Activated naive CD8-positive, alpha-beta T cell treated with anti-CD3 and anti-CD28 coated beads, Interleukin-2, amount 10 ng/mL, durations not matched to agents 7 days and 5 days (primary cell): ENCODE measurements at places on chromosomes 2 and 18. TPM values are rescaled to one million over a fixed set of nuclear protein-coding genes. Genes with fewer than 3 reads are reported as not detected.

GRCh38 chr2:74979844-74980243 is 21.4 kb downstream of the POLE4 start:
- no peak overlapping the region for H3K4me3 ChIP-seq
- no peak overlapping the region for H3K27ac ChIP-seq
- H3K4me1 ChIP-seq: peaks cover 2% of the 10 kb centered on the region
- H3K36me3 ChIP-seq: no peaks in the 10 kb centered on the region
- no peaks in the 10 kb centered on the region for H3K27me3 ChIP-seq

- H3K36me3 ChIP-seq: no peaks in the 10 kb centered on the region
- H3K27me3 ChIP-seq: peaks cover 14% of the 10 kb centered on the region
- no peaks in the 10 kb centered on the region for H3K4me1 ChIP-seq
- no peak for DNase-seq
- H3K4me3 ChIP-seq: no peak overlapping the region
Observed at GRCh38 chr2:191857259-191857805, 10.4 kb upstream of the CAVIN2 start.

GRCh38 chr18:21444465-21445212 is 155.9 kb downstream of the ESCO1 start:
- DNase-seq: no peak
- H3K36me3 ChIP-seq: no peaks in the 10 kb centered on the region
- H3K4me1 ChIP-seq: no peaks in the 10 kb centered on the region
- no peak overlapping the region for H3K27ac ChIP-seq
- H3K4me3 ChIP-seq: no peak overlapping the region

GRCh38 chr18:24941174-24941951 is 410.6 kb downstream of the ZNF521 start:
- H3K36me3 ChIP-seq: no peaks in the 10 kb centered on the region
- no peak for DNase-seq
- H3K4me3 ChIP-seq: no peak overlapping the region
- peaks cover 2% of the 10 kb centered on the region for H3K4me1 ChIP-seq
- H3K27ac ChIP-seq: no peak overlapping the region

GRCh38 chr2:44834656-44835055 is 106.8 kb upstream of the SIX3 start:
- no peak overlapping the region for H3K4me3 ChIP-seq
- peaks cover 4% of the 10 kb centered on the region for H3K27me3 ChIP-seq
- no peaks in the 10 kb centered on the region for H3K4me1 ChIP-seq

DNA sequence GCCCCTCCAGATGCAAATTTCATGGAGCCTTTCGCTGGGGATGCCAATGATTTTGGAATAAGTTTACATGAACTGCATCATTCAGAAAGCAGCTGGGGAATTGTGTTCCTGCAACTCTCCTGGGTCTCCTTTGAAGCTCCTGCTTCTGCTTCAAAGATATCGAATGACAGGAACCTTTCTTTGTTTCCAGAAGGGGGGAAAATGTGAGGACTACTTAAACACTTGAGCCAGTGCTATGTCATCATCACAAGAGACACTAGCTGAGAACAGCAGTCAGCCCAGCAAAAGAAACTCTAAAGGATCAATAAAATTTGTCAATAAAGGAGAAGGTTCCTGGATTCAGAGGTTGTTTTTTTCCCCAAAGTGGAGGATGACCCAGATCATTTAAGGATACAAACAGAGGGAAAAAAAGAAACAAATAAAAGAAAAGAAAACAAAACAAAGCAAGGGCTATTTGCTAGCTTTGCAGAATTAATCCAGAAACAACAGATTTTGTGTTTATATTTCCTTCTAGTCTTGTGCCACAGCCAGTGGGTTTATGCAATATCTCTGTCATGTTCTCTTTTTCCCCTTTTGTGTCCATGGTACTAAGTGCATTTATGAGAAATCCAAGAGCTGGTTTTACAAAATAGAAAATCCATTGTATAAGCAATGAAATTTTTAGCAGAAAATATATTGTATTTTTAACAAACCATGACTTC is 463.7 kb downstream of the CDH2 start:
- no peak overlapping the region for H3K27ac ChIP-seq
- H3K4me1 ChIP-seq: no peaks in the 10 kb centered on the region
- H3K27me3 ChIP-seq: no peaks in the 10 kb centered on the region
- DNase-seq: no peak
- H3K4me3 ChIP-seq: no peak overlapping the region

DNA sequence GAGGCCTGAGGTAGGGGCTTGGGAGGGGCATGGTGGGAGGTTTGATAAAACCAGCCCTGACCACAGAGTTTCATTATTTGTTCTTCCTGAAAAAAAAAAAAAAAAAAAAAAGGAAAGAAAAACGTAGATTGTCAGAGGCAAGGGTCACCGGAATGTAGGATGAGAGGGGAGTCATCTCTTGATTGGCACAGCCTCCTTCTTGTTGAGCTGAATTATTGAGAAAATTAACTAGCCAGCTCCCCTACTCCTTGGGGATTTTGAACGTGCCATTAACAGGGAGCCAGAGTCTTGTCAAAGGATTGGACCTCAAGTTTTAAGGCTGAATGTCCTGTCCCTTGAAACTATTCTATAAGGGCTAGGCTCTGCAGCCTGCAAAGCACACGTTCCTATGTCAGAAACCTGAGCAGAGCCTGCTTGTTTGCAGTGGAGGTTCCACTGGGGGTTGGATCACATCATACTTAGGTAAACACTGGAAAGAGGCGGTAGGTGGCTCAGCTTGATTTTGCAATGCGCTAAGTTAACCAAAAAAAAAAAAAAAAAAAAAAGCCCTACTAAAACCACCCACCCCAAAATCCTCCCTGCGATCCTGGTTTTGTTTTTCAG is 2.3 kb downstream of the INHBB start:
- H3K4me3 ChIP-seq: no peak overlapping the region
- H3K27ac ChIP-seq: no peak overlapping the region
- peaks cover 10% of the 10 kb centered on the region for H3K4me1 ChIP-seq
- no peaks in the 10 kb centered on the region for H3K36me3 ChIP-seq

DNA sequence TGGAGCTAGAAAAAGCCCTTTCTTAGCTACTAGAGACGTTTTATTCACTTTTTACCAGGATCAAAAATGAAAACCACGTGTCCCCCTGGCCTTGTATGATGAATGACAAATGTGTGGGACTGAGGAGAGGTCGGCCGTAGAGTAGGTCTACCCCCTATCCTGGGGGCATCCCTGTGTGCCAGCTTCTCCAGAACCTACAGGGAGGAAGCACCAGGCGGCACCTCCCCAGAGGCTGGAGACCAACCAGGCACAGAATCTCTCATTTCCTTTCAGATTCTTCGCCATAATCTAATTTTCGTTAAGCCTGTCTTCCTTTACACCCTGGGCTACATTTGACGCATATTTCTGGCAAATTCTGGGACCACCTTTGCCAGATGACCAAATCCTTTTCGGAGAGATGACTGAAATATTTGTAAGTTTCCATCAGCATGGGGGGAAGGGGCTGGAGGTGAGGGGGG is 15.9 kb downstream of the TWIST2 start:
- H3K27me3 ChIP-seq: peaks cover 6% of the 10 kb centered on the region
- no peak overlapping the region for H3K27ac ChIP-seq
- H3K4me1 ChIP-seq: no peaks in the 10 kb centered on the region
- H3K4me3 ChIP-seq: no peak overlapping the region

GRCh38 chr2:77487074-77487803 is 34.9 kb downstream of the LRRTM4 start:
- no peaks in the 10 kb centered on the region for H3K27me3 ChIP-seq
- no peaks in the 10 kb centered on the region for H3K4me1 ChIP-seq
- H3K36me3 ChIP-seq: no peaks in the 10 kb centered on the region

DNA sequence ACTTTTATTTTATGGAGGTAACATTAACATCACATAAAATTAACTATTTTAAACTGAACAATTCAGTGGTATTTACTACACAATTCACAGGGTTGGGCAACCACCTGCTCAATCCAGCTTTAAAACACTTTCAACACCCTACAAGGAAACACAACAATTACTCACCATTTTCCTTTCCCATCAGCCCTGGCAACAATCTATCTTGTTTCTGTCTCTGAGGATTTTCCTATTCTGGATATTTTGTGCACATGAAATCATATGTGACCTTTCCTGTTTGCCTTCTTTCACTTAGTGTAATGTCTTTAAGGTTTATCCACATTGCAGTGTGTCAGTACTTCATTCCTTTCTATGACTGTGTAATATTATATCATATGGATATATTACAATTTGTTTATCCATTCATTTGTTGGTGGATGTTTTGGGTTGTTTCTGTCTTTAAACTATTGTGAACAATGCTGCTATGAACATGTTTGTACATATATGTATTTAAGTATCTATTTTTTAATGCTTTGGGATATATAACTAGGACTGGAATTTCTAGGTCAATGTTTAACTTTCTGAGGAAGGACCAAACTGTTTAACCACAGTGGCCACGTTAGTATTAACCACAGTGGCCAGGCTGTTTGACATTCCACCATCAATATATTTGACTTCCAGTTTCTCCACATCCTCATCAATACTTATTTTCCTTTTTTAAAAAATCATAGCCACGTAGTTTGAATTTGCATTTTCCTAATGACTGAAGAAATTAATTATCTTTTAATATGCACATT is 72.4 kb upstream of the KIF5C start:
- H3K4me1 ChIP-seq: no peaks in the 10 kb centered on the region
- no peak overlapping the region for H3K4me3 ChIP-seq
- no peak overlapping the region for H3K27ac ChIP-seq
- H3K36me3 ChIP-seq: no peaks in the 10 kb centered on the region
- DNase-seq: no peak

GRCh38 chr2:187642498-187642897 is 88.3 kb upstream of the TFPI start:
- H3K36me3 ChIP-seq: no peaks in the 10 kb centered on the region
- no peaks in the 10 kb centered on the region for H3K4me1 ChIP-seq
- no peak for DNase-seq
- no peak overlapping the region for H3K27ac ChIP-seq

GRCh38 chr2:149399934-149400615 is 69.7 kb downstream of the LYPD6 start:
- H3K4me1 ChIP-seq: no peaks in the 10 kb centered on the region
- H3K27ac ChIP-seq: no peak overlapping the region
- no peak overlapping the region for H3K4me3 ChIP-seq
- no peaks in the 10 kb centered on the region for H3K27me3 ChIP-seq

- no peaks in the 10 kb centered on the region for H3K36me3 ChIP-seq
- no peak overlapping the region for H3K27ac ChIP-seq
- no peak for DNase-seq
- no peaks in the 10 kb centered on the region for H3K27me3 ChIP-seq
Observed at GRCh38 chr2:144944546-144945220, 424.8 kb upstream of the ZEB2 start.

DNA sequence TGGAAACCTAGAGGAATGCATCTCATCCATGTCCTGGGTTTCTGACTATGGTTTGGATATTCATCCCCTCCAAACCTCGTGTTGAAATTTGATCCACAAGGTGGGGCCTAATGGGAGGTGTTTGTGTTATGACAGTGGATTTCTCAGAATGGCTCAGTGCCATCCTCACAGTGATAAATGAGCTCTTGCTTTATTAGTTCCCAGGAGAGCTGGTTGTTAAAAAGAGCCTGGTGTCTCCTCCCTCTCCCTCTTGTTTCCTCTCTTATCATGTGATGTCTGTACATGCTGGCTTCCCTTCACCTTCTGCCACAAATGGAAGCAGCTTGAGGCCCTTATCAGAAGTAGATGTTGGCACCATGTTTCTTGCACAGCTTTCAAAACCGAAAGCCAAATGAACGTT is 424.3 kb downstream of the DCC start:
- DNase-seq: no peak
- H3K27me3 ChIP-seq: no peaks in the 10 kb centered on the region
- no peak overlapping the region for H3K4me3 ChIP-seq
- no peak overlapping the region for H3K27ac ChIP-seq
- no peaks in the 10 kb centered on the region for H3K4me1 ChIP-seq

- H3K4me3 ChIP-seq: peak overlapping the region; percentile 57
- H3K36me3 ChIP-seq: peaks cover 33% of the 10 kb centered on the region
- no peaks in the 10 kb centered on the region for H3K27me3 ChIP-seq
- DNase-seq: no peak
Observed at GRCh38 chr2:30465171-30465545, 18.1 kb downstream of the LCLAT1 start.

- H3K27ac ChIP-seq: no peak overlapping the region
- no peaks in the 10 kb centered on the region for H3K27me3 ChIP-seq
- H3K36me3 ChIP-seq: no peaks in the 10 kb centered on the region
- DNase-seq: no peak
- H3K4me3 ChIP-seq: no peak overlapping the region
Observed at GRCh38 chr18:33839452-33840211, 261.6 kb downstream of the ASXL3 start.

DNA sequence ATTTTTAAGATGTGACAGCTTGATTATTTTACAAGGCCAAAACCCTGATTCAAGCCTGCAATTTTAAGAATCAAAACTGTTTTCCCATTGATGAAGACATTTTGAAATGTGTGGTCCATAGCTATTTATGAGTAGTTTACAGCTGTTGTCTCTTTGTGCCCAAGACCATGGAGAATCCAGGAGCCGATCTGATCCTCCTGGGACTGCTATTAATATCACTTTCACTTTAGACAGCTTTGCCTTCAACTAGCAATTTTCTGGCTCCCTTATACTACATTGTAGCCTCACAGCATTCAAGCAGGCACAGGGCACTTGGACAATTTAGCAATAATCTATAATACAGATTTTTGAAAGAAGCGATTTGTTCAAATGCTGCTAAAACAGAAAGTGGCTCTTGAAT is 172.9 kb downstream of the SLC8A1 start:
- peaks cover 2% of the 10 kb centered on the region for H3K27me3 ChIP-seq
- DNase-seq: no peak
- no peaks in the 10 kb centered on the region for H3K4me1 ChIP-seq
- no peak overlapping the region for H3K27ac ChIP-seq
- H3K4me3 ChIP-seq: no peak overlapping the region

- no peak for DNase-seq
- peak overlapping the region; percentile 19 for H3K27ac ChIP-seq
- no peaks in the 10 kb centered on the region for H3K27me3 ChIP-seq
- H3K4me3 ChIP-seq: no peak overlapping the region
- peaks cover 55% of the 10 kb centered on the region for H3K36me3 ChIP-seq
Observed at GRCh38 chr2:96342085-96342484, 6.5 kb downstream of the NCAPH start.

DNA sequence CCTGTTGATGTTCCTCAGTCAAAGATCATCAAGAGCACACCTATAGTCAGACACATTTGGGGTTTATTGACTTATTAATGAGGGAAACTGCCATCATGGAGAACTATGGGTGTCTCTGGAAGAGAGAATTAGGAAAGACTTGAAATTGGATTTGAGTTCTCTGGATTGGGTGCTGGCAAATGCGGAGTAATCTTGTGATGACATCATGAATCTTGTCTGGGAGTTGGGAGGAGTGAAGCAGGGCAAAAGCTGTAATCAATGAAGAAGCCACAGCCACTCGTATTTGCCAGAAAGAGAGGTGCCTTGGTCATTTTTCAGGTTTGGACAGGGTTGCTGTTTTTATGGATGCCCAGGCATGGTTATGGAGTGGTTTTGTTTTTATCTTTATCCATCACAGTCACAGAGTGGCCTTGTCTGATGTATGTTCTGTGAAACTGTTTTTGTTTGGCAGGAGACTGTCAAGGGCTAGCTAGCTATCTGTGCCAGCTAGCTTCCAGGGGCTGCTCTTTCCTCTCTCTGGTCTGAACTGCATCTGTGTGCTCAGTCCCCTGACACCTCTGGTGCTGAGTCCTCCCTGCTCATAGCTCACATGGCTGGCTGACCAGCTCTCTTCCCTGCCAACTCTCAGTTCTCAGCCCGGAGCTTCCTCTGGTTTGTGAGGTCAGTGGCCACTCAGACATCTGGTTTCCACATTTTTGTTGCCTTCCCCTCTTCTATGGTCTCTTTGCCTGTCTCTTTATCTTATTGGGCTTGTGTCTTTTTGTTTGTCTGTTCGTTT is 193.4 kb upstream of the RMP24 start:
- H3K36me3 ChIP-seq: no peaks in the 10 kb centered on the region
- no peak overlapping the region for H3K27ac ChIP-seq
- H3K4me1 ChIP-seq: no peaks in the 10 kb centered on the region
- DNase-seq: no peak
- H3K4me3 ChIP-seq: no peak overlapping the region

Gene CXCR4
- total RNA-seq: 293 TPM

Gene THAP4
- 35.5 TPM for total RNA-seq

Gene ETAA1
- 13.0 TPM for total RNA-seq

Gene ANKRD23
- 17.8 TPM for total RNA-seq

Gene TMEM198
- 0.85 TPM for total RNA-seq
